Activated CD8-positive, alpha-beta memory T cell treated with anti-CD3 and anti-CD28 coated beads for 4 hours (primary cell): ENCODE measurements at places on chromosomes 7 and 10.

DNA sequence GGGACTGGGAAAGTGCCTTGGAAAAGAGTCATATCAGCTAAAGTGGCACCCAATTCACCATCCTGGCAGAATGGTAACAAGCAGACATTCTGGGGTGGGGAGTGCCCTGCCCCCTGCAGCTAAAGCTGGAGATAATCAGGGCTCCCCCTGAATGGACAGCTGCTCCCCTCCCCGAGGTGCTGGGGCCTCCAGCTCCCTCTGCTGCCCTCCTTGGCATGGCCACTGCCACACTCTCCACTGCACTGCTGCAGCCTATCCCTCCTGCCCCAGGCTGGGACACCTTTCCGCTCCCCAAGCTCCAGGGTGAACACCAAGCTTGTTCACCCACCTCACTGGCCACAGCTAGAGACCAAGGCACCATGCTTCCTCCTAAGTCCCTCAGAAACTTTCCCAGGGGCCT lies 9.8 kb upstream of the PARD3 start:
- DNase-seq = no peak

- DNase-seq = no peak
Observed at GRCh38 chr10:95480102-95480900, 80.9 kb downstream of the SORBS1 start.

DNA sequence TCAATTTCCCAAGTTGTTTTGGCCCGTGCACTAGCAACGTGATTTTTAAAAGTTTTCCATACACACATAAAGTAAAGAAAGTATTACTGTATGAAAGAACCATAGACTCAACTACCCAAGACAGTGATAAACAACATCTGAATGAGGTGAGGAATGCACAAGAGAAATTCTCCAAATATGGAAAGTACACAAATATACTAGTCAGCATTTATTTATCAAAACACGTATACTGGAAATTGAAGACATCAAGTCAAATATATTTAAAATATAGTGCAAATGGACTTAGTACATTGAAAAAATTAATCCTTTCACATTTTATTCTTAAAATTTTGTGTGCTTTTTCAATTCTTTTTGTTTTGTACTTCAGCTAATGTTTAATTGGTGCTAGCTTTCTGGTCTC lies 143.6 kb downstream of the ARL4A start:
- DNase-seq = no peak

DNA sequence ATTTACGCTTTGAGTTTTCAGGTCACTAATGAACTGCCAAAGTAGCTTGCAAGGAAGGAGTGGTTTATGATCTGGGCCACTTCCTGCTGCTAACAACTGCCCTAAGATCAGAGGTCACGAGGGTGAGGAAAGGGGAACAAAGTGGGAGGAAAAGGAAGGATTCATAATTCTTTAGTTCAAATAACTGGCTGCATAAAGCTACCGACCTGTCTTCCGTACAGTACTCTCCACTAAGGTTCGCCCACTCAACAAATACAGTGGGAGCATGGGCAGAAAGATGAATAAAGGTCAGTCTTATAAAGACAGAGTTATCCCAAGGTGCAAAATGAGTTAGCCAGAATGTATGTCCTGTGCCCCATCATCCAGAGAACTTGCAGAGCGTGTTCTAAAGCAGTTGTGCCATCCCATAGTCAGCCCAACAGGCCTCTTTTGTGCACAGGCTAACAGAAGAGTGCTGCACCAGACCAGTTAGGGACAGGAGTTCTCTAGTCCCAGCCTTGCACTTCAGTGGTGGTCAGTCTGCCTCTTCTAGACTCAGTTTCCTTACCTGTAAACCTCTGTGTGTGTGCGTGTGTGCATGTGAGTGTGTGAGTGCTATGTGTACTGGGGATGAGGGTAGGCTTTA lies 65.9 kb downstream of the CREB3L2 start:
- no peak for DNase-seq

GRCh38 chr10:130109796-130110245 lies 809 bp downstream of the C10orf143 start:
- peak; percentile 48 for DNase-seq

GRCh38 chr10:128077155-128077875 lies 48.9 kb downstream of the MKI67 start:
- DNase-seq = no peak

- no peak for DNase-seq
Observed at GRCh38 chr10:99870123-99870730, 87.8 kb downstream of the ABCC2 start.

GRCh38 chr7:149329766-149330334 lies 67.9 kb downstream of the ZNF783 start:
- no peak for DNase-seq

- DNase-seq = peak; percentile 5
Observed at GRCh38 chr10:60646966-60647796, 131.1 kb upstream of the CDK1 start.

GRCh38 chr7:151210087-151210854 lies at the start of gene H2BK1:
TSS of gene H2BK1 (minus strand) at chr7:151210488. CDS start at chr7:151210318, 170 bp downstream.
- no peak for DNase-seq

- no peak for DNase-seq
Observed at GRCh38 chr7:96284835-96285234, 37.1 kb downstream of the SLC25A13 start.

DNA sequence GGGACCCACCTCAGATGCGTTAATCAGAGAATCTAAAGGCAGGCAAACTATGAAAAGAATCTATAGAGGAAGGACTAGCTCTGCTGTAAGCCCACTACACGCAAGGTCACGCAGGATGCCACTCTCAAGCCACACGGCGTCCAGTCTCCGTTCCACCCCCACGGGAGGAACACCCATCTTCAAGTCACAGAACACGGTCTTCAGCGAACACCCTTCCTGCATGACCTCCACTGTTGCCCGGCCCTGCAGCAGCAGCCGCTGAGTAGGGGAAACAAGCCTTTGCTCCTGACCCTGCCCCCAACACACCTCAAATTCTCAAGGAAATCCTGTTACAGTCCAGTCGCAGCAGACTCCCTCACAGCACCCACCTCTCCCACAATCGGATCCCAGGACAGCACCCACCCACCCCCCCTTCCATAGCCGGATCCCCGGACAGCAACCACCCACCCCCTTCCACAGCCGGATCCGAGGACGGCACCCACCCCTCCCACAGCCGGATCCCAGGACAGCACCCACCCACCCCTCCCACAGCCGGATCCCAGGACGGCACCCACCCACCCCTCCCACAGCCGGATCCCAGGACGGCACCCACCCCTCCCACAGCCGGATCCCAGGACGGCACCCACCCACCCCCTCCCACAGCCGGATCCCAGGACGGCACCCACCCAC lies 133.7 kb downstream of the DIP2C start:
- no peak for DNase-seq

GRCh38 chr7:133190172-133190528 lies 62.7 kb upstream of the EXOC4 start:
- no peak for DNase-seq

GRCh38 chr10:113426181-113426877 lies 126.5 kb upstream of the HABP2 start:
- no peak for DNase-seq

- no peak for DNase-seq
Observed at GRCh38 chr7:151062399-151063211, 3.2 kb downstream of the SLC4A2 start.

GRCh38 chr7:96636979-96637378 lies 72.7 kb downstream of the SEM1 start:
- DNase-seq = no peak

- DNase-seq = no peak
Observed at GRCh38 chr10:78764436-78764835, 304.3 kb upstream of the ZMIZ1 start.

DNA sequence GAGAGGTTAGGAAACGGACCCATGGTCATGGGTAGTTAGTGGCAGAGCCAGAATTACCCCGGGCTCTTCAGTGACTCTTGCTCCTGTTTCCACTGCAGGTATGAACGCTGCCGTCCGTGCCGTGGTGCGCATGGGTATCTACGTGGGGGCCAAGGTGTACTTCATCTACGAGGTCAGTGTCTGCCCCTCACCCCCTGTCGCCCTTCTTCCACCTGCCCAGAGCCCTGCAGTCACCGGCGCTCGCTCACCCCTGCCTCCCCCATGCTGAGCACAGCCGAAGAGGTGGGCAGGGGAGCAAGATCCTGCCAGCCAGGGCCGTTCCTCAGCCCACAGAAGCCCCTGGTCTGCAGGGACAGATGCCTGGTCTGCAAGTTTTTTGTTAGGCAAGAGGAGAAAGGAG lies 14.9 kb downstream of the PFKP start:
- DNase-seq = no peak

DNA sequence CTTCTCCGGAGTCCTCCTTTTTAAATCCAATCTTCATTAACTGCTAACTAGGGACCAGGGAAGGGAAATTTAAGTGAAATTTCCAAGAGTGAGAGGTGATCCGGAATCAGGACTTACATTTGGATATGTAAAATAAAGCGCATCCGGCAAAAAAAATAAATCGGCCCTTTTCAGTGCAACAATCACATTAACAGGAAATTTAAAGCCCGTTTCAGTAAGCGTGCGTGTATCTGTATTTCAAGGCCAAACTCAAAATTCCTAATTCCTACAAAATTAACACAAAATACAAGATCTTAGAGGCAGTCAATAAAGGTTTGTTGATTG lies 771 bp downstream of the DNAJC9 start:
- no peak for DNase-seq

- no peak for DNase-seq
Observed at GRCh38 chr7:29345590-29345989, 151.0 kb downstream of the CHN2 start.

DNA sequence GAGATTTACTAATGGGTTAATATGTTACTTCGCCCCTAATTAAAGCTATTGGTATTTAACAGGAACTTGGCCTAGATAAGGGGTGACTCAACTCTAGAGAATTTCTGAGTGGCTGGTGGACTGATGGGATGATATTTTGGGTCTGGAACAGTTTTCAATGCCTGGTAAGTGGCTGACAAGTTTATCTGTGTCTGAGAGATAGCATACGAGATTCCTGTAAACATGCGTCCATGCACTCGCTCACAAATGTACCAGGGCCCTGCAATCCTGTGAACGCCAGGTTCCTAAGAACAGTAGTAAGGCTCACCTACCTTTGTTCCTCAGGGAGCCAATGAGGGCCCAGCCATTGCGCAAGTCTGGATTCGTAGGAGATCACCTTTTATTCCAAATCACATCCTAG lies 683.8 kb upstream of the ANKRD30A start:
- no peak for DNase-seq

GRCh38 chr7:112206991-112207592 lies 597 bp downstream of the ZNF277 start:
- DNase-seq = no peak

GRCh38 chr10:91536111-91536510 lies 96.8 kb downstream of the PPP1R3C start:
- no peak for DNase-seq

DNA sequence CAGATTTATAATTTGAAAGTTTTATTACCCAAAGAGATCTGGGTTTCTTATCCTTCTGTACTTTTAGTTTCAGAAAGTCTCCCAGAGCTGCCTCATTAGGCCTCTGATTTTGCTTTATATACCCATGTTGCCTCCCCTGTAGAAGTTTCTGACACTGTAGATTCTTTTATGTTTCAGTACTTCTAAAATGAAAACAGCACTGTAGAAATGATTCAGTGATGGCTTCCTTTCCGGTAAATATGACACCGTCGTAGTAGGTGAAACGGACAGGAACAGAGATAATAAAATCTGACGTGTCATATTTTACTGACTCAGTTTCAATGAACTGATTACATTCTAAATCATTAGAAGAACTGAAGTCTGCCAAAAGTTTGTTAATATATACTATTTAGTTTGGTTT lies 272.7 kb downstream of the TWIST1 start:
- no peak for DNase-seq

DNA sequence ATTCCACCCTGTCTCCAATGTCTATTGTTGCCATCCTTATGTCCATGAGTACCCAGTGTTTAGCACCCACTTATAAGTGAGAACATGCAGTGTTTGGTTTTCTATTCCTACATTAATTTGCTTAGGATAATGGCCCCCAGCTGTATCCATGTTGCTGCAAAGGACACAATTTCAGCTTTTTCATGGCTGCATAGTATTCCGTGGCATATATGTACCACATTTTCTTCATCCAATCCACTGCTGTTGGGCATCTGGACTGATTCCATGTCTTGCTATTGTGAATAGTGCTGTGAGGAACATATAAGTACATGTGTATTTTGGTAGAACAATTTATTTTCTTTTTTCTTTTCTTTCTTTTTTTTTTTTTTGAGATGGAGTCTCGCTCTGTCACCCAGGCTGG lies 68.2 kb downstream of the TMEM178B start:
- DNase-seq = no peak

GRCh38 chr10:15744217-15744865 lies 24.6 kb upstream of the ITGA8 start:
- peak; percentile 8 for DNase-seq

DNA sequence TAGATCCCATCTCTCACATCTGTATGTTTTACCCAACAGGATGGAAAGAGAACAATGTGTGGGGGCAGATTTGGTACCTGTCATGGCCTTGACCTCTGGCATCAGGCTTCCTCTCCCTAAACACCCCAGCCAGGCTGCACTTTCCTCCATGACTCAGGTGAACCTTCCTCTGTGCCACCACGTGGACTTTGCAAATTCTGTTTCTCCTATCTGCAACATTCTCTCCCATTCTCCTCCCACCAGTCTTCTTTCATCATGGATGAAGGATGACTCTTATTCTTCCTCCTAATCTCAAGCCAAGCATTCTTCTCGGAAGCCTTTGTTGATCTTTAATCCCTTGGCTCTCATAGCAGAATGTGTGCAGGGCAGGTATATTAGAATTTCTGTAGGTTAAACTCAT lies 355.4 kb downstream of the KCNMA1 start:
- DNase-seq = no peak

DNA sequence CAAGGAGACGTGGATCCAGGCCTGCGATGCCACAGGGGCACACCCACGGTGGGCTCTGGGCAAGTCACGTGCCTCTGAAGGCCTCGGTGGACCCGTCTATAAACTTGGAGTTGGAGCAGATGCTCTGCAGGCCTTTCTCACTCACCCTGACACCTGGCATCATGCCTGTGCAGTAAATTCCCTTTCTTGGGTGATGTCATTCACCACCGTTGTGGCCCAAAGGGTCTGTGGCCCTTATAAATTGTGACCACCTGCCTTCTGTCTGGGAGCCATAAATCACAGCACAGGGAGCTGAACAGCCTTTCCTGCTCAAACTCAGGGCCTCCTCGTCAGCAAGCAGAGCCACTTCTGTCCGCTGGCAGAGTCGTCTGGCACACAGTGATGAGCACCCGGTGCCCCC lies 52.2 kb downstream of the GPAM start:
- no peak for DNase-seq
